Left renal pelvis (tissue), 4 donors: ENCODE measurements at places on chromosomes 1 and 21.

DNA sequence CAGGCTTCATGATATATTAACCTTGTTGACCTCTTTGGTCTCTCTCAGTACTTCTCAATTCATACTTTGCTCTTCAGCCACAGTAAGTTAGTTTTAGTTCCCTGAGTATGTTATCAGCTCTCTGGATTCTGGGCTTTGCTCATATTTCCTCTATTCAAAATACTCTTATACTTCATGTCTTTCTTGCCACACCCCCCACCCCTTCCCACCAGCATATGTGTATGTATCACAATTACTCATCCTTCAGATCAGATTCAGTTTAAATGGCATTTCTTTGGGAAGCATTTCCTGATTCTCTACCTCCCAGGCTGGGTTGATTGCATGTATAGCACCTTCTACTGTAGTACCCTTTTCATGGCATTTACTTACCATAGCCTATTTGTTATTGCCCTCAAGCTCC is 28.3 kb downstream of the SLC30A7 start:
- no peak for DNase-seq

- no peak for DNase-seq
Measured at GRCh38 chr1:10744654-10745238, 51.7 kb downstream of the CASZ1 start.

- DNase-seq, result no peak
Measured at GRCh38 chr21:15029077-15029476, 35.7 kb downstream of the NRIP1 start.

GRCh38 chr1:56898879-56899278 is 44.3 kb downstream of the C8A start:
- no peak for DNase-seq

DNA sequence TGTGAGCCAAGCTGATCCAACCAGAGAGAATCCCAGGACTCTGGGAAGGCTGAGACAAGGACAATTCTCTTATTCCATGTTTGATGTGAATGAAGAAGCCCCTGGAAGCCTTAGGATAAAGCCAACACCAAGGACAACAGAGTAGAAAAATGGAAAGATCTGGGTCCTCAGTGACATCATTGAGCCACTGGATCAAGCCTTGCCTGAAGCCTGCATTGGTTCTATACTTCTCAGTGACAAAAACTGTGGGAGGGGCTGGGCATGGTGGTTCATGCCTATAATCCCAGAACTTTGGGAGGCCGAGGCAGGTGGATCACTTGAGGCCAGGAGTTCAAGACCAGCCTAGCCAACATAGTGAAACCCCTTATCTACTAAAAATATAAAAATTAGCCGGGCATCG is 15.6 kb downstream of the ARHGEF19 start:
- DNase-seq, result no peak

DNA sequence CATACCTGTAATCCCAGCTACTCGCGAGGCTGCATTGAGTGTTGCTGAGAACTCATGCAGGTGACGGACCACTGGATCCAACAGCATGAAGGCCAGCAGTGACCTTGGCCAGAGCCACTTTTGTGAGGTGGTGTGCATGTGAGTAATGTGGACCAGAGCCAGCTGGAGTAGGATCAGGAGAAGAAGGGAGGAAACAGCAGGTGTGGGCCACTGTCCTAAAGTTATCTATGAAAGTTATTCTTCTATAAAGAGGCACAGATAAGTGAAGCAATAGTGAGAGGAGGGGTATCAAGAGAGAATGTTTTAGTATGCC is 47.8 kb downstream of the TCP10L start:
- no peak for DNase-seq

GRCh38 chr1:14254251-14254650 is 344.2 kb upstream of the KAZN start:
- DNase-seq, result no peak

- no peak for DNase-seq
Measured at GRCh38 chr1:215824245-215824644, 257.1 kb downstream of the KCTD3 start.

DNA sequence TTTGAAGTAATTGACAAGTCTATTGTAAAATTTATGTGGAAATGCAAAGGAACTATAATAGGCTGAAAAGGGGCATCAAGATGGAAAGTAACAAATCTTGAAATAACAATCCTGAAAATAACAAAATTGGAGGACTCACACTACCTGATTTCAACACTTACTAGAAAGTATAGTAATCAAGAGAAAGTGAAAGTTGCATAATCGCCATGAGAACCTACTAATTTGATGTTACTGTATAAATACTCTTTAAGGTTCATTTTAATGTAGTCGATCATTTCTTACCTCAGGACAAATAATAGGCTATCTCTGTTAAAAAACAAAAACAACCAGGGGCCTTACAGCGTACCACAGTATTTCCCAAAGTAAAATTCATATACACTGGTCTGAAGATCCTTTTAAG is 71.7 kb downstream of the EDEM3 start:
- no peak for DNase-seq

DNA sequence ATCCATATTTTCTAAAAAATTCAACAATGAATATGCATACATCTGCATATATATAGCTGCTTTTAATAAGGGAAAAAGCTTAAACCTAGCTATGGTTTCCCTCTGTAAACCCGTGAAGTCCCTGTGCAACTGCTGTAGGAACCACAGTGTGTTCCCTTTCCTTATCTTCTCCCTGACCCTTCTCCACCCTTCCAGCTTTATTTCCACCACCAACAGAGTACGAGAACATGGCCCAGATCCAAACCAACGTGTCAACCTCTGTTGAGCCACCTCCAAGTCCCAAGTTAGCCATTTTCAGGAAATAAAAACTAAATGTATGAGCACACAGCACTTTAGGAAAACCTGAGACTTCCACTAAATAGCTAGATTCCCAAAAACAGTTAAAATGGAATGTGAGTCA is 20.3 kb downstream of the SUSD4 start:
- no peak for DNase-seq

GRCh38 chr1:41515131-41515678 is 30.7 kb upstream of the EDN2 start:
- DNase-seq, result no peak

GRCh38 chr1:78155121-78155520 is 109.4 kb downstream of the GIPC2 start:
- no peak for DNase-seq

DNA sequence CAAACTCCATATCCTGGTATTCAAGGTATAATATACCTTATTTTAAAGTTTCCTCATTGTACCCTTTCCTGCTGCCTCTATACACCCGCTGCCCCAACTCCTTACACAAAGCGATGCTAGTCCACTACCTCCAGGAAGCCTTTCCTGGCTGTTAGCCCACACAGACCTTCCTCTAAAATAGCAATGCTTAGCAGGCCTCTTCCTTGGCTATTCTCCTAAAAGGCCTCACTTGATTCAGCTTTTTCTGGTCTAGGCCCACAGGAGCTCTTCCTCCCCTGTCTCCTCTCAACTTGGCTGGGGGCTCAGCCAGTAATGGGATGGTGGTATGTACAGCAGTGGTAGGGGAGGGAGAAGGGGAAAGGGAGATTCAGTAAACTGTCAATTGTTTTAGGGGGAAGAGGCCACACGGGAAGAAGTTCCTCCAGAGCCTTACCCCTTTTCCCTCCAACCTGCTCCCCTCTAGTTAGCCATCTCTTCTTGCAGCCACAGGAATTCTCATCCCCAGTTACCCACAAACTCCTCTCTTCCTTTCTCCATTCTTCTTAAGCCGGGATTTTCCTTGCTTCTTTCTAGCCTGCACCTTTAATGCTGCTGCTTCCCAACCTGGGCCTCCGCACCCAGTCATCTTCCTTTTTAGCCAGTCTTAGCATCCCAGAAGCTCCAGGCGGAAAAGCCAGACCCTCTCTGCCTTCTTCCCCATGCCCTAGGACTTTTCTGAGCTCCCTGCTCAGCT is 2.6 kb downstream of the LRRC41 start:
- no peak for DNase-seq

- DNase-seq, result no peak
Measured at GRCh38 chr1:10779201-10779600, 17.2 kb downstream of the CASZ1 start.

GRCh38 chr1:234698686-234699085 is 88.7 kb upstream of the IRF2BP2 start:
- DNase-seq, result no peak

- no peak for DNase-seq
Measured at GRCh38 chr1:206439205-206439604, 31.1 kb upstream of the IKBKE start.

DNA sequence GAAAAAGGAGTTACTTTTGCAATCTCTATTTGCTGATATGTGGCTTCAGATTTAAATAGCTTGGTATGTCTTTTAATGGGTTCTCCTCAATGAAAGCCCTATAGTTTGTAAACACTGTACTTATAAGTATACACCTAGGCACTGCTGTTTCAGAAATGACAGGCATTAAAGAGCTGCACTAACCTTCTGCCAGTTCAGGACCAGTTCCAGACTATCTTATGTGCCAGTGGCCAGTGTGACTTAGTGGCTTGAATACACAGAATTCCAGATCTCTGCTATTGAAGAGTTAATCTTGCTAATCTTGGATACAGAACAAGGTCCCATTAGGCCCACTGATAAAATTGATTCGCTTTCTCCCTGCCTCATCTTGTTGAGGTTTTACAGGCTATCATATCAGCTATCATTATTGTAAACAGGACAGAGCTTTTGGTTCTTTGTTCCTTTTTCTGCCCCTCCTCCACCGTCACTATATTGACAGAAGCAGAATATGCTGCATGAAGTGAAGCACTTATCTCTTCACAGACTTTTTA is 337.5 kb downstream of the LRRIQ3 start:
- DNase-seq, result no peak

DNA sequence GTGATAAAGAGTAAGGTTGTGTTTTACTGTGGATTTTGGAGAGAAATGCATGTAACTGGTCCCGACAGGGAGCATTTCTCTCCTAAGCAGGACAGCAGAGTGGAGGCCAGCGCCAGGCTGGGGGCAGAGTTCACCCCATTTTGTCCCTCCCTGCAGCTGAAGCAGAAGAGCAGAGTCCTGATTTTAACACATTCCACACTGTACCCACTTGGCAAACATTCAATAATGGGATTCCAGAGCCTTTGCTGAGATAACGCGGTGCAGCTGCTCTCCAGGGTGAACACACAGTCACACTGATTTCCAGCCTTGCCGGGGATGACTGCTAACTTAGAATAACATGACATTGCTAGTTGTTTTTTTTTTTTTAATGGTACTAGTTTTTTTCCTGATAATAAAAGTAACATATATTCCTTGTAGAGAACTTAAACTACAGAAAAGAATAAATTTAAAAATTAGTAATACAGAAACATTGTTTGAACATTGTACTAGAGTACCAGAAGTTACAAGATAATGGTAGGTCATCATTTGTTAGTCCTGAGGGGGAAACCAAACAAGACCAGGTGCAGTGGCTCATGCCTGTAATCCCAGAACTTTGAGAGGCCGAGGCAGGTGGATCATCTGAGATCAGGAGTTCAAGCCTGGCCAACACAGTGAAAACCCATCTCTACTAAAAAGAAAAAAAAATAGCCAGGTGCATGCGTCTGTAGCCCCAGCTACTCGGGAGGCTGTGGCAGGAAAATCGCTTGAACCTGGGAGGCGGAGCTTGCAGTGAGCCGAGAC is 77.2 kb downstream of the SCCPDH start:
- no peak for DNase-seq

GRCh38 chr1:204357551-204358490 is 1.9 kb downstream of the PLEKHA6 start:
- DNase-seq, result no peak

DNA sequence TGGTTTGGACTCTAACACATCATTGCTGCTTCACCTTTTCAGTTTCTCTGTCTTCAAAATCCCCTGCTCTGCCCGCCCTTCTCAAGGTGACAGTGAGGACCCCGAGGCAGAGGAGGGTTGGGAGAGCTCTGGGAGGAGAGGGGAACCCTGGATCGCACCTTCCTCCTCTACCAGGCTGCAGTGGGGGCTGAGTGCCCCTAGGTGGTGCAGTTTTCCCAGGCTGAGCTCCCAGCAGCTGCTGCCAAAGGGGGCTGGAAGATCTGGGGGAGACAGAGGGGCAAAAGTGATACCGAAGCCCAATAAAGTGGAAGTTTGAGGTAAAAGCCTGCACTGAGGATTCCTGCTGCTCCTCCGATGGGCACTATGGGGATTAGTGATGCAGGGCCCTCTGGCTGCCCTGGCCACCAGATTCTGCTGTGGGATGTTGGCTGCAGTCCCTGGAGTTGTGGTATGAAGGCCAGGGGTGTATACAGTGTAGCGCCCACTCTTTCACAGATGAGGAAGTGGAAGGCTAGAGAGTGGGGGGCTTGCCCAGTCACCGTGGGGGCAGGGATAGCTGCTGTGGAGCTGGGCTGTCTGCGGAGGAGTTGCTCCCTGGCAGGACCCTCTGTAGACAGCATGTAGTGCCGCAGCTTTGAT is 40.7 kb upstream of the SCMH1 start:
- DNase-seq, result no peak

GRCh38 chr21:33255404-33255803 is 10.8 kb upstream of the IL10RB start:
- no peak for DNase-seq

DNA sequence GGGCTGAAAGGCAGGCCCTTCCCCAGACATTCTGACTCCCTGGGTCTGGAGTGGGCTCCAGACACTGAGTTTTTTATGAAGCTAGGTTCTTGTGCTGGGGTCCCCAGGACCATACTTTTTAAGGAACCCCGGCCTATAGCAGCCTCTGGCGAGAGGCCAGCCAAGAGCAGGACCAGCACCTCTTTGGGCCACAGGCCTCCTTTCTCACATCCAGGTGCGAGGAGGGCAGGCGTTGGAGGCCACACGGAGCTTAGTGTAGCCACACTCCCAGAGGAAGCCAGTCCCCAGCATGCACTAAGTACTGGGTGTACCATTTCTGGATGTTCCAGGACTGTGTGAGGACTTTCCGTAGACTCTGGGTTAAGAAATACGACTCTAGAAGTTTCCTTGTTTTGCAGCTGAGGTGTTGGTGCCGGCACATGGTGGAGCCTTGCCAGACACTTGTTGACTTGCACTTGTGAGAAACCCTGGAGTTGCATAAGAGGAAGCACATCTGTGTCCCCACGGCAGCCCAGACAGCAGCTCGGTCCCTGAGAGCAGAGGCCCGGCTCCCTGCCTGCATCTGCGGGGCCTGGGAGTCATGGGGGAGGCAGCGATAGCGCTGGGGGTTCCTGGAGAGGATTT is 122.2 kb upstream of the VAMP3 start:
- no peak for DNase-seq

DNA sequence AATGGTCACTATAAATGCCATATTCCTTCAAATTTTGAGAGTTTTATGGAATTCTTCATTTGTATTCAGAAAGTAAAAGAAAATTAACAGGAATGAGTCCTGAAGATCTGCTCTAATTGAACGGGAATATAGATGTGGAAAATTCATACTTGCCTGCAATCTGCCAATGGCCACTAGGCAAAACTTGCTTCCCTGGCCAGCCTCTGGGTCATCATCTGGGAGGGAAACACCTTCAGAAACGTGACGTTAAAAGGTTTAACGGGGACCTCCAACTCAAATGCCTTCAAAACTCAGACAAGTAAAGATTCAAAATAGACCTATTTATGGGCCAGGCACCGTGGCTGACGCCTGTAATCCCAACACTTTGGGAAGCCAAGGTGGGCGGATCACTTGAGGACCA is 21.7 kb upstream of the CTSK start:
- no peak for DNase-seq

GRCh38 chr1:89257041-89257440 is 15.6 kb downstream of the GBP5 start:
- DNase-seq, result no peak
